ENCODE measurements at places on chromosomes 7 and 10.

DNA sequence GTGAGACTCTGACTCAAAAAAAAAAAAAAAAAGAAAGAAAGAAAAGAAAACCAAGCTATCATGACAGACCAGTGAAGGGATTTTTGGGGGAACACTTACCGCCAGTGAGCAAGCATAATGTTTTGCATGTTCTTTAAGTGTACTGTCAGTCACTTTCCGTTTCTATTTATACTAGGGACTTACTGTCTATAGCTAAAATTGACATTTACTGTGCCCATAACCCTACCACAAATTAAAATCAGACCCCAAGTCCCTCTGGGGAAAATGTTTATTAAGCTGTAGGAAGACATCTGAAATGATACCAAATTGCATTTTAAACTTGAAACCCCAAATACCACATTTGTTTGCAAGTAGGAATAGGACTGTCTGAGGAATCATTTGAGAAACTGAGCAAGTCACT lies 252.8 kb downstream of the TRIL start:
- no peak for DNase-seq

GRCh38 chr7:140738280-140738679 lies 41.8 kb downstream of the NDUFB2 start:
- DNase-seq, result no peak

- DNase-seq, result no peak
Observed at GRCh38 chr7:43353902-43354301, 229.0 kb upstream of the STK17A start.

GRCh38 chr7:17274551-17275245 lies 23.8 kb upstream of the AHR start:
- DNase-seq, result no peak

DNA sequence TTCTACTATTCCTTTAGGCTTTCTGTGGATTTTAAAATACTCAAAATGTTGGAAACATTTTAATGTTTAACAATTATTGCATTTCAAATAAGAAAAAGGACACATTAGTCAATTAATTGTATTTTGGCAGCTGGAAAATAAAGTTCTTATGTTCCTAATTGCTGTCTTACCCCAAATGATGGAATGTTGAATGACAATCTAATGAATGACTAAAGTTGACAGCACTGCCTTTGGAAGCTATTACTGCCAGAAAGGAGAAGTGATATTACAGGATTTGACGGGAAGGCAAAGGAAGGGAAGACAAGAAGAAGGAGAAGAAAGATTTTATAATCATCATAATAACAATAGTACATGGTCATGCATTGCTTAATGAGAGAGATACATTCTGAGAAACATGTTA lies 23.4 kb upstream of the TMEM229A start:
- no peak for DNase-seq

DNA sequence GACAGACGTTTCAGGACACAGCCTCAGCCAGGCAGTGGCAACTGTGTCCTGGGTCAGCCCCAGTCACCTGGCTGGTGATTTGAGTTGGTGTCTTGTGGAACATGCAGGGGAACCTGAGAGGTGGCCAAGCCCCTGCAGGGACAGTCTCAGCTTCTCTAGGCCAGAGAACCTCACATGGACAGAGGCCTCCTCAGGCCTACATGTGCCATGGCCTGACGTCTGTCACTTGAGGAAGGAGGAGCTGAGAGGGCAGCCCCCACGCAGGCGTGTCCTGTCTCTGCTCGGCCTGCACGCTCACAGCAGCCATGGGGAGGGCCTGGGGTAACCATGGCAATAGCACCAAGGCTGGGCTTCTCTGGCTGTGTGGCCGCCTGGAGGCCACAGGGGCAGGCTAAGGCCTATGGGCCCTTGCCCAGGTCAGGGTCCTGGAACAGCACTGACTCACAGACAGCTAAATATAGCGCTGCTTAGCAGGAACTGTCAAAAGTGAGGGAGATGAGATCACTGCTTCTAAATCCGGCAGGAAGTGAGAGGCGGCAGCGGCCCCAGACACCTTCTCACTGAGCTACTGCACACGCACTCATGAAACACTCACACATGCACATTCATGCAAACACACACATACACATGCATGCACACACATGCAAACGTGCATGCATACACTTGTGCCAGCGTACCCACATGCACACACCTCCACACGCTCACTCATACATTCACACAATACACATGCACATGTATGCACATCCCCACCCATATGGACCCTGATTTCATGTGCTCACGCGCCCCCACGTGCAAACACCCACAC lies 57.0 kb downstream of the YKT6 start:
- DNase-seq, result peak; percentile 70

Data from Peyer's patch (tissue), 4 donors.